Colonic mucosa (tissue), 4 donors: ENCODE measurements at places on chromosomes 6 and 20.

DNA sequence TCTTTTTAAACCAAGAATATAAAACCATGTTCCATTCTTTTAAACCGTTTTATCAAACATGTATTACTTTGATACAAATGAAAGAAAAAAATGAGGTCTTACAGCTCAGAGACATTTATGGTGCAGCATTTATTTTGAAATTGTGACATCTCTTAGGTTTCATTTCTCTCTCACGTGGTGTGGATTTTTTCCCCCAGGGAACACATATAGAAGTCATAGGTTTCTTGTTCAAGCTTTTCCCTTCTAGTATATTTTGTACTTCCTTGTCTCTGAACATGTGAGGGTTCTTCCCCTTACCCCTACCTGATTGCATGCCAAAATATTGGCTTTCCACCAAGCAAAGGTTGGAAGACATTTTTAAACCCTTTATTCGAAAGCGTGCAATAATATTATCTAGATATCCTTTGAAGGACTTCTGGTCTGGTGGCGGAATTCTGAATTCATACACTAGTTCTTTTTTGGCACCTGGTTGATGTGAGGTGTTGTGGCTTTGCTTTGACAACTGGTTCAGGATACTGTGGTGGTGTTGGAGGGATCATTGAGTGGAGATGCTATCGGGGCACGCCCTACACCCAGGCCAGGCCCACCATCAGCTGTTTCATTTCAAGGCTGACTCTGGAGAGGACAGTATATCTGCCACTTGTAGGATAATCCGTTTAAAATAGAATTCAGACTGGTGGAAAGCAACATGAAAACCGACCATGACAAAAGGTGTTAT lies 5.6 kb upstream of the FAM50B start:
- no peak for DNase-seq

GRCh38 chr6:143745166-143746133 lies 67.7 kb downstream of the PHACTR2 start:
- DNase-seq = peak; percentile 77

DNA sequence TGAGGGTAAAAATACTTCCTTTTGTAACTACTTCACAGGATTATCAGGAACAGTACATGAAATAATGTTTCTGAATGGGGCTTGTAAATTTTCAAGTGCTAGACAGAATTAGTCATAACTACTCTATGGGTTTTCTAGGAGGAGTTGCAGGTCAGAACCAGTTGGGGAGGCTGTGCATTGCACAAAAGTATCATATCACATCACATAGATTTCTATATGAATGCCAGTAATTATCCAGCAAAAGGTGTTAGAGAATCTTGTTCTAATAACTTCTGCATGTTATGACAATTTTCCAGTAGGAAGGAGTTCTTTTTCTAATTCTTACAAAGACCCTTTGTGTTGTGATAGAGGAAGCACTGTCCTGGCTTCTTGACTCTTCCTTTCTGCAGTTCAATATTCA lies 551.6 kb downstream of the COL12A1 start:
- no peak for DNase-seq

GRCh38 chr6:33652002-33652401 lies 30.9 kb downstream of the ITPR3 start:
- no peak for DNase-seq

GRCh38 chr6:155187994-155188706 lies 75.7 kb upstream of the CLDN20 start:
- no peak for DNase-seq

DNA sequence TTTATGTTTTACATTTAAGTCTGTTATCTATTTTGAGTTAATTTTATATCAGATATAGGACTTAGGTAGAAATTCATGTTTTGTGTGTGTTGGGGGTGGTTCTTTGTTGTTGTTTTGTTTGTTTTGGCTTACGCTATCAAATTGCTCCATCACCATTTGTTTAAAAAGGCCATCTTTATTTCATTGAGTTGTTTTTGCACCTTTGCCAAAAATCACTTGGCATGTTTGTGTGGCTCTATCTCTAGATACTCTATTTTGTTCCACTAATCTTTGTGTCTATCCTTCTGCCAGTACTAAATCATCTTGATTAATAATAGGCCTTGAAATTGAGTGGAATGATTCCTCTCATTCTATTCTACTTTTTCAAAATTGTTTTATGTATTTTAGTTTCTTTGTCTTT lies 7.4 kb downstream of the CYP39A1 start:
- no peak for DNase-seq

DNA sequence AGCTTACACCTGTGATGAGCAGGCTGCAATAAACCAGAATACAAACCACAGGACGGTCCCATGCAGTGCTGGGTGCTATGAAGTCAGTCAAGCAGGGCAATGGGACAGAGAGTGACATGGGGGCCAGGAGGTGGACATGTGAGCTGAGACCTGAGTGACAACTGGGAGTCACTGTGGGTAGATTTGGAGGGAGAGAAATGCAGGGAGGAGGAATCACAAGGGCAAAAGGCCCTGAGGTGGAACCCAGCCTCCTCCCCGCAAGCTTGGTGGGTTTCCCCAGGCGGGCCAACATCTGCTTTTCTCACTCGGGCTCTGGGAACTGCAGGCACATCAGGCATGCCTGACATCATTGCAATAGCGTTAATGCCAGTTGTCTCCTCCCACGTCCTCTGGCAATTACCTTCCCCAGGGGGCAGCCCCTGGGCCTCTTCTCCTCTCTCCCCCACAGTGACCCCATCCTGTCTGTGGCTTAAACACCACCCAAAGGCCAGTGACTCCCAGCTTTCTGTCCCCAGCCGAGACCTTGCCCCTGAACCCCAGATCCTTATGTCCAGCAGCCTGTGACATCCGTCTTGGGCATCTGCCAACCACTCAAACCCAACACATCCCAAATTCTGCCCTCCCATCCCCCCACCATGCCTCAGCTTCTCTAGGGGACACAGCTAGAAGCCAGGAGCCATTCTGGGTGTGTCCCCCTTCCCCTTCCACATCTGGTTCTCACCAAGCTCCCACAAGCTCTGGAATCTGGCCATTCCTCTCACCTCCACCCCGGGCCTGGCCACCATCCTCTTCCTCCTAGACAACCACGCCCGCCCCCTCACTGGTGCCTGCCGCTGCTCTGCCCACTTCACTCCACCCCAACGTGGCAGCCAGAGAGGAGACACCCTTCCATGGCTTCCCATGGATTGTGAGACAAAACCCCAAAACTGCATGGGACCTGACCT lies 28.2 kb downstream of the PDRG1 start:
- no peak for DNase-seq

- DNase-seq = no peak
Observed at GRCh38 chr20:13436530-13436929, 202.2 kb downstream of the TASP1 start.

- peak; percentile 61 for DNase-seq
Observed at GRCh38 chr20:57439432-57439831, 48.2 kb downstream of the RBM38 start.
